Stimulated activated effector memory CD8-positive, alpha-beta T cell treated with anti-CD3 and anti-CD28 coated beads, Interleukin-12 subunit alpha, Interleukin-12 subunit beta, amount 100 ng/mL, for 72 hours (primary cell): ENCODE measurements at places on chromosomes 1 and 21.

DNA sequence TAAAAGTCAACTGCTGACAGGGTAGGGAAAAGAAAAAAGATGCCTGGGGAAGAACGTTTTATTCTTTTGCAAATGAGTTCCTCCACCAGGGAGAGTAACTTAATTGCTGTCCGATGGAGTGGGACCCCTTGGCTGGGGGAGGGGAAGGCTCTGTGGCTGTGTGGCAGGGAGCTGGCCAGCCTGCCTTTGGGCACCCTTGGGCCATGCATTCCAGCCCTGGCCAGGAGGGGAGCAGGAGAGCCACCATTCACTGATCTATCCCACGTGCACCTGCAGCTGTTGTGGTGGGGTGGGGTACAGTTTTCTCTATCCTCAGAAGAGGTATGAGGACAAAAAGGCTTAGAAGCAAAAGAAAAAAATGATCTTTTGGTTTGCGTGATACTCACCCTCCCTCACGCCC, 116.9 kb downstream of the KCNK1 start:
- no peak for DNase-seq

GRCh38 chr21:44043613-44044012, 31.5 kb downstream of the TRAPPC10 start:
- no peak for DNase-seq

- no peak for DNase-seq
These were observed 41.3 kb downstream of the LRRC71 start for GRCh38 chr1:156961709-156962108.

DNA sequence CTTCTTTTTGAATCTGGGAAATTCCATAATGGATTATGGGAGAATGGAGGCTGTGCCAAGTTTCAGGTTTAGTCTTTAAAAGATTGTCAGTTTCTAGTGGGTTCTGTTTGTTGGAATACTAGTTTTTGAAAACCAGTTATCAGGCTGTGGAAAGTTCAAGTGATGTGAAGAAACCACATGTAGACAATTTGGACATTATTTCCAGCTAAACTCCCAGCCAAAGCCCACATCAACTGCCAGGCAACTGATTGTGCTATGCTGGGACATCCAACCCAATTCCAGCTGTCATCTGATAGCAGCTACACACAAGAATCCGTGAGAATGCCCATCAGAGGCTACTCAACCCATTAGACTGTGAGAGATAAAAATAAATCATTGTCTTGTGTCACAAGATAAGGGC, 546.1 kb upstream of the ADAMTS5 start:
- no peak for DNase-seq

DNA sequence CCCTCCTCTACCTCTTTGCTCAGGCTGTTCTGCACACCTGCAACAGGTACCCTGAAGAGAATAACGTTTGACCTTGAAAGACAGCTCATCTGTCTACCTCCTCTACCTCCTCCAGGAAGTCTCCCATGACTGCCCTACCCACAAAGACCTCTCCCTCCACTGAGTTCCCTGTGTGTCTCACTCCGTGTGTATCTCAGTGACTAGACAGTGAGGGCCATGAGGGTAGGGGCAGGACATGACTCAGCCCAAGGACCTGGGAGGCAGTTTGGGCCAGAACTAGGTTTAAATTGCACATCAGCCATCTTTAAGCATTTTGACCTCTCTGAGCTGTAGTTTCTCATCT, 32.0 kb upstream of the LRP8 start:
- DNase-seq, result no peak

DNA sequence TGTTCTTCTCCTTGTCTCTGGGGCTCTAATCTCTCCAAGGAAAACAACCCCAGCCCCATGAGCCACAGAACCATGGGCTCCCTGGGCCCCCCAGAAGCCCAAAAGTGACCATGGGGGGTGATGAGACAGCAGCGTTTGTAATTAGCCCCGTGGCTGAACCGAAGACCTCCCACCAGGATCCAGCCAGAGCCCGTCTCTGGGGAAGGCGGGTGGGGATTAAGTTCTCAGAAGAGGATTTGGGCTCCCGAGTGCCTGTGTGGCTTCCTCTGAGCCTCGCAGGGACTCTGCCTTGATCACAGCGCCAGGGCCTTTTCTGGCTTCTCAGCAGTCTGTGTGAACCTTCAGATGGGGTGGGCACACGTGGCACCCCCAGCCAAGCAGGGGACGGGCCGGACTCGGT, 77.0 kb downstream of the ALPL start:
- no peak for DNase-seq

- no peak for DNase-seq
These were observed 31.1 kb downstream of the MRAP start for GRCh38 chr21:32329776-32330175.

- DNase-seq, result no peak
These were observed 4.5 kb downstream of the TBX15 start for GRCh38 chr1:118983558-118984041.

DNA sequence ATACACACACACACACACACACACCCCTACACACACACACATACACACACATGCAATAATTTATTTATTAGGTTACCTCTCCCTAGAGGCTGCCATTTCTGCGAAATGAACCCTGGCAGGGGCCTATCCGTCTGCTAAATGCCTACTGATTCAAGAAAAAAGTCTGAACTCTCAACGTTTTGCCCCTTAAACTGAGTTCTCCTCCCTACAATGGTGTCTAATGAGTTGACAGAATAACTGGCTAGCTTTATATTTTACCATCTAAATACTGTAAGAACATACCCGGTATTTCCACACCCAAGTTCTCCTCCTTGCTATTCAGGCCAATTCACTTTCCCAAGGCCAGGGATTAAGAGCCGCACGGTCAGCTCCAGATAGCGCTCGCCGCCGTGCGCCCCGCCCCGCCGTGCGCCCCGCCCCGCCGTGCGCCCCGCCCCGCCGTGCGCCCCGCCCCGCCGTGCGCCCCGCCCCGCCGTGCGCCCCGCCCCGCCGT, 339 bp upstream of the RNPC3 start:
- no peak for DNase-seq

DNA sequence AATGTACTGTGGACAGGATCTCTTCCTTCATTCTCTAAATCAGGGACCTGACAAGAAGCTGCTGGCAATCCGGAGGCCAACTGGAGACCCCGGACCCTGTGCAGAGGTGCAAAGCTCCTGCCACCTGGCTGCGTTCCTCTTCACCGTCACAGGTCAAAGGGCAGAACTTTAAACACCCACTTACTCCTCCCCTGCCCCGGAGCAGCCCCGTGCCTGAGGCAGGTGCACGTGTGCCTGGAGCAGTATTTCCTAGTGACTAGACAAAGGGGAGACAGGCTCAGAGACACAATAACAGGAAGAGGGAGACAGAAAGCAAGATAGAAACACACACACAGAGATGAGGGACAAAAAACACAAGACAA, 6.6 kb upstream of the PIGC start:
- DNase-seq, result no peak

DNA sequence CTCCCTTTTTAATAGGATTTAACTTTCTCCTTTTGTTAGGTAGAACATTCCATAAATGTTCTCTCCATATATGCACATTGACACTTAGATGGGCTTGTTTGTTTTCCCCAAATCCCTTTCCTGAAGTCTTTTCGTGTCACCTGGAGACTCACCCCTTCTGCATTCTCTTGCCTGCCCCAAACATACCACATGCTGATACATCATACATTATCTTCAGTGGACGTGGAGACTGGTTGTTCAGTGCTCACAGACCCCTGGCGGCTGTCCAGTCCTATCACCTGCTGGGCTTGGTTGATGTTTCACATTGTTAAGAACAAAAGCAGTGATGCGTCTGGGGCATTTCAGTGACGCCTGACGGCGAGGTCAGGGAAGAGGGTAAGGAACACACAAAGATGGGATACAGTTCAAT, 22.2 kb downstream of the FMOD start:
- no peak for DNase-seq

- DNase-seq, result no peak
These were observed 17.0 kb downstream of the KDM5B start for GRCh38 chr1:202791077-202791747.

DNA sequence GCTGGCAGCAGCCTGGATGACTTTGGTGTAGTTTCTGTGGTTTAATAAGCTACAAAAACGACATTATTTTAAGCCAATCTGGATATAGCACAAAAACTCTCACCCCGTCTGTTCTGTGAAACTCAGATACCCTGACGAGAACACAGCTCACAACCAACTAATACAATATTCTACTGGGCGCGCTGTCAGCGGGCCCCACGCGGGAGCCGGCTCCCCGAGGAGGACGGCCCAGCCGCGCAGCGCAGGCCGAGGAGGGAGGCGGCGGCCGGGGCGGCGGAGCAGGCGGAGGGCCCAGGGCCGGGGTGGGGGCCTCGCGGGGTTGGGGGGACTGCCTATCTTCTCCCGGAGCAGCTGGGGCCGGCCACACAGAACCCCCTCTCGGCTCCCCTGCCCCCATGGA, 87.2 kb upstream of the POU3F1 start:
- no peak for DNase-seq

- DNase-seq, result no peak
These were observed 34.1 kb downstream of the EPHA8 start for GRCh38 chr1:22597301-22597965.

GRCh38 chr21:41442481-41443186, 16.6 kb downstream of the MX1 start:
- DNase-seq, result no peak

- no peak for DNase-seq
These were observed 2.2 kb upstream of the EPHA2 start for GRCh38 chr1:16158025-16158424.

GRCh38 chr1:44670751-44671640, 3.3 kb downstream of the TMEM53 start:
- no peak for DNase-seq

- DNase-seq, result no peak
These were observed 20.4 kb upstream of the KIF14 start for GRCh38 chr1:200640963-200641401.

- peak; percentile 44 for DNase-seq
These were observed 1.9 kb downstream of the PODN start for GRCh38 chr1:53063744-53064515.

DNA sequence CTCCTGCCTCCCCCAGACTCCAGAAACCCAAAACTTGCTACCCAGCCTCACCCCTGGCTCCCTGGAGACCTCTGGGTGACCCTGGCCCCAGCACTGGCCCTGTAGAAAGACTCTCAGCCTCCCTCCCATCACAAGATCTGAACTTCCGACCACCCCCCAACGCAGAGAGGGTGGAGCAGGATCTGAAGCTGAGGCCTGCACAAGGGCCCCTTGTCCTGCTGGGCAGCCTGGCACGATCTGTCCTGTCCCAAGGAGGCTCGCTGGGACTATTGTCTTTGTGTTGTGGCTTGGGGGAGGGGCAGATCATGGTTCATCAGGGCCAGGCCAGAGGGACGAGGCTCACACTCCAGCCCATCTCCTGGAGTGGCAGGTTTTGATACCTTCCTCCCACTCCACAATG, 20.0 kb downstream of the PHLDA3 start:
- no peak for DNase-seq

DNA sequence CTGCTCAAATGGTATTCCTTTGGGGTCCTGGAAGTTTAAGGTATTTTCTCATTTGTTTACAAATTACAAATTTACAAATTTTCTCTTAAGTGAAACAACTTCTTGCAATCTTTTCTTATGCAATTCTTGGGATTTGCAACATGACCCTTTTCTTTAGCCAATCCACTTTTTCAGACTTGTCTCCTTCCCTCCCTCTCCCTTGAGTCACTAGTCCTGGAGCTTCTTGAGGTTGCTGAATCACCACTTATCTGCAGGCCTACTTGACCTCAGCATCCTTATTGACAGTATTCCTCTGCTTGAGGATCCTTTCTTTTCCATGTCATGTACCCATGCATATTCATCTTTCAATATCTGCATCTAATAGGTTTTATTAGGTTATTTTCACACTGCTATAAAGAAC, 302.8 kb upstream of the ADAMTS5 start:
- DNase-seq, result no peak

GRCh38 chr1:41683681-41684500, 199.4 kb upstream of the EDN2 start:
- no peak for DNase-seq

DNA sequence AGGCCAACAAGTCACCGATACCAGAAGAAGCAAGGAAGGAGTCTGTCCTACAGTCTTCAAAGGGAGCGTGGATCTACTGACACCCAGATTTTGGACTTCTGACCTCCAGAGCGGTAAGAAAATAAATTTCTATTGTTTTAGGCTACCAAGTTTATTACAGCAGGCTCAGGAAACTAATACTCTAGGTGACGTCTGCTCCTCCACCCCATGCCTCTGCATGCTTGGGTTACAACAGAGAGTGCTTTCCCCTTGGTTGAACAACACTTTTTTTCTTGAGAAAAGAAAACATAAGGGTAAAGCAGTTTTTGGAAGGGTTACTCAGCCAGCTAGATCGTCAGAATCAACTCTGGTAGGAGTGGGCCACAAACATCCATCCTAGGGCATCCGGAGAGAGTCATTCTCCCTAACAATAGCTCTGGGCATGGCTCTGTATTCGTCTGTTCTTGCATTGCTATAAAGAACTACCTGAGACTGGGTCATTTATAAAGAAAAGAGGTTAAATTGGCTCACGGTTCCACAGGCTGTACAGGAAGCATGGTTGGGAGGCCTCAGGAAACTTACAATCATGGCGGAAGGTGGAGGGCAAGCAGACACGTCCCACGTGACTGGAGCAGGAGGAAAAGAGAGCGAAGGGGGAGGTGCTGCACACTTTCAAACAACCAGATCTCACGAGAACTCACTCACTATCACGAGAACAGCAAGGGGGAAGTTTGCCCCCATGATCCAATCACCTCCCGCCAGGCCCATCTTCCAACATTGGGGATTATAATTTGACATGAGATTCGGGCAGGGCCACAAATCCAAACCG, 22.2 kb upstream of the DNAJC11 start:
- no peak for DNase-seq

DNA sequence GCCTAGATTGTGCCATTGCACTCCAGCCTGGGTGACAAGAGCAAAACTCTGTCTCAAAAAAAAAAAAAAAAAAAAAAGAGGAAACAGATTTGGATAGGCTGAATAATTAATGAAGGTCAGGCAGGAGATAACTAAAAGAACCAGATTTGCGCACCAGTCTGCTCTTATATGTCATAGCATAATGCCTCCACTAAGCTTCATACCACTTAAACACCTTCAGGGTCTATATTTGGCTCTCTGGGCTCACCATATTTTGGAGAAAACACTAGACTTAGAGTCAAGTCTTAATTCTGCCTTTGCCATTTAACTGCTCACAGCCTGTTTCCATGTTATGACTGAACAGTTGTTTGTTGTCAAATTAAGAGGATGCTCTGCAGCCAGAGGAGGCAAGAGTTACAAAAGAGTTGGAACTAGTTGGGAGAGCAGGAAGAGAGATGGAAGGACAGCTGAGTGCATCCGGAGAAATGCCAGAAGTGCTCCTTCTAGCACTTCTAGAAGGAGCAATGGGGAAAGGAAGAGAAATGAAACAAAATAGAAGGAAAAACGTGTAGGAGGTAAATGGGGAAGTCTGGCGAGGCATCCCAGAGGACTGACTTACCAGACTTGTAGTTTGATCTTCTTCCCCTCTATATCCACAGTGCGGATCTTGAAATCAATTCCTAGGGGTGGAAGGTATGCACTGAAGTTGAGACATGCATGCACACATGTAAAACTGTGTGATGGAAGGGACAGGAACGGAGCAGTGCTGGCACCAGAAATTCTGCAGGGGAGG, 1.8 kb downstream of the RAB13 start:
- DNase-seq, result no peak

GRCh38 chr1:81540216-81540615, 260.5 kb upstream of the ADGRL2 start:
- no peak for DNase-seq
